ENCODE measurements at places on chromosomes 1 and 21. TPM values are rescaled to one million over a fixed set of nuclear protein-coding genes. Genes with fewer than 3 reads are reported as not detected.

DNA sequence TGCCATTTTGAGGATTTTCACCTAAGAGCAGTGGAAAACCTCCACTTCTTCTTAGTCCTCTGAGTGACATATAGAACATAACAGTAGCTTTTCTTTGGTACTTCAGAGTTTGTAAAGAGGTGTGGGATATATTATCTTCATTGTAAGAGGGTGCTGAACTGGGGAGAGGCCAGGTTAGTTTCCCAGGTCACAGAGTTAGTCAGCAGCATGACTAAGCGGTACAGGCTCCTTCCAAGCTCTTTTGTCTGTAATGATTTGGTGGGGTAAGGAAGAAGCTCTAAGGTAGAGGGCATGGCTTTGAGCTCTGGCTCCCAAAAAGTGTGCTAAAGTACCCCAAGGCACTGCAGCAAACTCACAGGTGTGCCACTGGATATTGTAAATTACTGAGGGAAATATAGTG, 325.0 kb upstream of the PLXNA2 start:
- no peak for DNase-seq

- DNase-seq = no peak
Observed at GRCh38 chr21:30282850-30283249, at the start of gene KRTAP24-1. Gene KRTAP24-1, minus strand, starts transcription at chr21:30282950. Its CDS starts 18 bp downstream, at chr21:30282932.

AADACL4 gene
- not detected for total RNA-seq

DNA sequence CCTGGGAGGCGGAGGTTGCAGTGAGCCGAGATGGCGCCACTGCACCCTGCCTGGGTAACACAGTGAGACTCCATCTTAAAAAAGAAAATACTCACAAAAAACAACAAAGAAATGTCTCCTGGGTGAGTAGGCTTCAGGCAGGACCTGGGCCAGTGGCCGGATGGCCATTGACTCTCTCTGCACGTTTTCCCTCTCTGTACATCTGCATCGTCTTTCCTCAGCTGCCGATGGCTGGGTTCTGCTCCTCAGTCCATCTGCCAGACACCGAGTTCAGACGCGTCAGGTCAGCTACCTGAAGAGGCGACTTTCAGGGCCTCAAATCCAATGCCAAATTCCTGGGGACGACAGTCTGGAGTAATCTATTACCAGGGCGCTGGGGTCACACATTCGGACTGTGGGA, 199.3 kb downstream of the CAMTA1 start:
- DNase-seq = no peak

- DNase-seq = no peak
Observed at GRCh38 chr1:40047769-40048168, 7.2 kb downstream of the CAP1 start.

GRCh38 chr1:36108314-36108713, 16.7 kb downstream of the COL8A2 start:
- DNase-seq = no peak

All from OCI-LY7 (cell line).